ENCODE measurements at places on chromosomes 1 and 21.

- DNase-seq, result no peak
These were observed 46.9 kb upstream of the ADAM30 start for GRCh38 chr1:119943216-119943615.

GRCh38 chr1:198606020-198606438, 32.8 kb upstream of the PTPRC start:
- no peak for DNase-seq

DNA sequence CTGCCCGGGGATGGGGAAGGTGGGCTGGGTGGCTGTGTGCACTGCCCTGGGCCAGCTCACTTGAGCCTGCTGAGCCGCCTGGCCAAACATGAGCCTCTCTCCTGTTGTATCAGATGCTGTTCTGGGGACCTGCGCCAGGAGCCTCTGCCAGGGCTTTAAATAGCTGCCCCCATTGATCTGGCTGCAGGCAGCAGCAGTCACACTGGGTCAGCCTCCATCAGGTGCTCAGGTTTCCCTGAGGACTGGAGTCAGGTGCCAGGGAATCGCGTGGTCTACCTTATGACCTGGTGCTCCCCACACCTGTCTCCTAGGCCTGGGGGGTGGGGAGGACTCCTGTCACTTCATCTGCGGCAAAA, 700 bp upstream of the CCDC28B start:
- DNase-seq, result no peak

- no peak for DNase-seq
These were observed 11.1 kb upstream of the RASSF5 start for GRCh38 chr1:206496131-206496793.

GRCh38 chr1:244732851-244733450, 80.0 kb downstream of the DESI2 start:
- DNase-seq, result no peak

DNA sequence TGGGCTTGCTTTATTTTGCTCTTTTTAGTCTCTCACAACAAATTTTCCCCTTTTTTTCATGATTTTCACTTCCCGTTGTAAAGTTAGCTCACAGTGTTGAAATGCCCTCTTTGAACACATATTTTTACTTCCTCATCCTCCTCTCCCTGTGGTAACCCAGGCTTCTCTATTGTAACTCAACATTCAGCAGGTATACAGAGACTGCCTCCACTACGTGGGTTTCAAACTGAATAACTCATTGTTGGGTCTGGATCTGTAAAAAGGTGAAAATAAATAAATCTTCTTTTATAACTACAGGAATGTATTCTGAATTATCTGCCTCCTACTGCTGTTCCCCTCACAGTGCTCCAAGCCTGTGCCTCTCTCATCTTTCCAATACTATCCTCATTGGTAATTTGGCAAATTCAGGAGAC, 166.4 kb downstream of the RUNX1 start:
- peak; percentile 42 for DNase-seq

- DNase-seq, result no peak
These were observed 171.9 kb downstream of the IGSF21 start for GRCh38 chr1:18279351-18280074.

- no peak for DNase-seq
These were observed 16.9 kb downstream of the CD160 start for GRCh38 chr1:145736191-145736590.

GRCh38 chr1:6183520-6183989, 3.4 kb upstream of the CHD5 start:
- no peak for DNase-seq

DNA sequence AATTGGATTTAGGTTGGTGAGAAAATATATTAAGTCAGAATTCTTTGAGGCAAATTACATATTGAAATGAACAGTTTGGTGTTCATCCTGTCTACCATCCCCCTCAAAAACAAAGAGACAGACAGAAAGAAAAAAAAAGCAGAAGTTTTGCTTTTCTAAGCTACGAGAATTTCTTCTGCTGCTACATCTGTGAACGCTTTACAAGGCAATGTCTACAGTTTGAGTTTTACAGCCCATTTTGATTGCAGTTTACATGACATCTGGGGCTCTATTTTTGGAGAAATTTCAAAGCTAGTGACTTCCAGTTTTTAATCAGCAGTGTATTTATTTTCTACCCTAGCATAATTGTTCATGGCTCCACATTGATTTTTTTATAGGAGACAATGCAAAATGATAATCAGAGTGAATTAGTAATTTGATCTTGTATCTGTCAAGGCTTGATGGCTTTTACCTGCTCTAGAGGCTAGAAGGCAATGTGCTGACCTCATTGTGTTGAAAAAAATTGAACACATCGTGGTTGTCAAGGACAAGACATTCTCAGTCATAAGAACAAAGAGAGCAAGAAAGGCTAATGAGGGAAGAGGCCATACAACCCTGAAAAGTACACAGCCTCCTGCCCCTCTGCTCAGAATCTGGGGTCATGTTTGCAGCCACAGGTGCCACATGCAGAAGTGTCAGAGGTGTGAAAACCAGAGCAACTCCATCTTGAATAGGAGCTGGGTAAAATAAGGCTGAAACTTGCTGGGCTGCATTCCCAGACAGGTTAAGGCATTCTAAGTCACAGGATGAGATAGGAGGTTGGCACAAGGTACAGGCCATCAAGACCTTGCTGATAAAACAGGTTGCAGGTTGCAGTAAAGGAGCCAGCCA, 201.0 kb upstream of the CAMK1G start:
- no peak for DNase-seq

DNA sequence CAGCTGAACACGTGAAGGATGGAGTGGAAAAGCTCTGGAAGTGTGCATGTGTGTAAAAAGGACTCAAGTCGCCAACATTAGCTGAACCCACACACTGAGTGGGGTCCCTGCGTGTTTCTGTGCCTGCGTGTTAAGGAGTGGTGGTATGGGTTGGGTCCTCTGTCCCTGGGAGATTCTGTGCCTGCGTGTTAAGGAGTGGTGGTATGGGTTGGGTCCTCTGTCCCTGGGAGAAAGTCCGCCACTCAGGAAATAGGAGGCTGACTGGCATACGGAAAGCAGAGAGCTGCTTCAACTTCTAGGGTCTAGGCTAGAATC, 7.0 kb upstream of the SOX13 start:
- DNase-seq, result no peak

DNA sequence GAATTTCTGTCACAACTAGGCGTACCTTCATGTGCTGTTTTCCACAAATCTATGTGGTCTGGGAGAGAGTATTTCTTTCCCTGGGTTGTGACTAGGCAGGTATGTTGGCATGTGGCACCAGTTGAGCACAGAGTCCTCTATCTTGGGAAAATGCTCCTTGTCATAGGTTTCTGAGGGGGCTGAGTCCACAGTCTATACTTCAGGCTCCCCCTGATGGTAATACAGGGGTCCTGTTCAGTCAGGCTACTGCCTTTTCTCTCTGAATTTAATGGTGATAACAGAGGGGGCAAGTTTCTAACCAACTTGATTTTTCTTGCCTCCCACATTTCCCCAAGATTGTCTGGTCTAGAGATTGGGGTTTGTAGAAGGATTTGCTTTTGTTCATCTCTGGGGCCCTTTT, 35.8 kb downstream of the VANGL1 start:
- DNase-seq, result no peak

- no peak for DNase-seq
These were observed 93.5 kb downstream of the WDR4 start for GRCh38 chr21:42785666-42786427.

- DNase-seq, result no peak
These were observed 48.0 kb downstream of the NR5A2 start for GRCh38 chr1:200075522-200075921.

DNA sequence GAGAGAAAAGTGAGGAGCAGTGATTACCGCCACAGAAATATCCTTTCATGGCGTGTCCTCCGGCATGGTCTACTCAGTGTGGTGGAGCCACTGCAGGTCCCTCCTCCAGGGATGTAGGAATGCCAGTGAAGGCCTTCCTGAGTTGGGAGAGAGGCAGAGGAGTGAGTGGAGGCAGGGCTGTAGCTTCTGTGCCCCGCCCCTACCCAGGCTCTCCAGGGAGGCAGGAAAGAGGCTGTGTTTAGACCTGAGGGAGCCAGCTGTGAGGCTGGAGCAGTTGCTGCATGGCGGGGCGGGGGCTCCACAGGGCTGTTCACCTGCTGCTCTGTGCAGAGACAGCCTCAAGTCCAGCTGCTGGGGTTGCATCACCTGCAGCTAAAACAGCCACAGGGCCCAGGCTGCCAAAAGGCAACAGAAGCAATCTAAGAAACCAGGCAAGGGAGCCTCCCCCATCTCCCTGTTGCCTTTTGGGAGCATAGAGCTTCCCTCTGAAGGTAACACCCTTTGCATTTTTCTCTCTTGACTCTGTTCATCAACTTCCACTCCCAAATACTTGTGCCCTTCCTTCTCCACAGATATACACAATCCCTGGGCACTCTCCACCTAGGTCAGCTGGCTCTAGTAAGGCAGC, 801 bp upstream of the ANXA9 start:
- no peak for DNase-seq

- DNase-seq, result no peak
These were observed 73.3 kb downstream of the LEPR start for GRCh38 chr1:65493802-65494201.

GRCh38 chr1:21246905-21247642, 43.2 kb downstream of the ECE1 start:
- no peak for DNase-seq

GRCh38 chr1:50023292-50024159, at the start of gene AGBL4:
AGBL4 (minus strand) TSS chr1:50023954.
- DNase-seq, result peak; percentile 38

DNA sequence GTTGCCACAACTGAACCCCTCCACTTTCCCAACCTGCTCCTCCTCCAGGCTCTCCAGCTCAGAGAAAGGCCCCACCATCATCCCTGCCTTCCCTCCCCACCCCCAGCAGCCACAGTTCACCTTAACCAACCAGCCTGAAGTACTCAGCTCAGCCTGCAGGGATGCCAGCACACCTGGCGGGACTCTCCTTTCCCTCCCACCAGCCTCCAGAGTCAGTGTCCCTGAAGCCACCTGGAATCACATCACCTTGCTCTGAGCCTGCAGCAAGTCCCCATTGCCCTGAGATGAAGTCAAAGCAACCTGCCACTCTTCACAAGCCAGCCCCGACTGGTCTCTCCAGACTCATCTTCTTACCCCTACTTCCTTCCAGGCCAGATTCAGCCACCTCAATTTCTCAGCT, 26.2 kb upstream of the ZC3H12A start:
- DNase-seq, result no peak

- DNase-seq, result no peak
These were observed 270.9 kb downstream of the TNR start for GRCh38 chr1:175472464-175472863.

GRCh38 chr1:45007311-45007710, 3.8 kb downstream of the HECTD3 start:
- no peak for DNase-seq

DNA sequence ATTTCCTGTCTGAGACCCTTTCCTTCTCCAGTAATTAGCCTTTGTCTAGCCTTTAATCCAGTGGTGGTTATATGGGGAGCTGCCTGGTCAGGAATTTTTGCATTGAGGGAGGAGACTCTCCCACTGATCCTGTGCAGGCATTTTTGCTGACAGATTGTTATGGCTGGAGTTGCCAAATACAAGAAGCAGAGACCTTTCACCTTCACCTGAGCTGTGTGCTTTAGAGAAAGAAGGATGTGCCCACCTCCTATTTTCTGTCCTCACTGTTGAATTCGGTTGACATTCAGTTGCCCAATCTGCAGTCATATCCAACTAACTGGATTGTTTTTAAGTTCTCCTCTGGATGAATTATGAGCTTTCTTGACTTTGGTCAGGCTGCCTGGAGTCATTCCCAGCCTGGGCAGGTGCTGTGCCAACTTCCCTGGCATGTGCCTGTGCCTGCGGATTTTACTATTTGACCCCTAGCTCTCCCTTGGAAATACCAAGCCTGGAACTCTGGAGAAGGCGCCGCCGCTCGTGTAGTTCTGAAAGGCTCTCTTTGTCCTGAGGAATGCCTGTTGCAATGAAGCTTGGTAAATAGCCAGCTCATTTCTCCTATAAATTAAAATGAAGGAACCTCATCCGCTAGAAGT, 143.9 kb downstream of the NOS1AP start:
- DNase-seq, result no peak

GRCh38 chr1:209094384-209094783, 489.1 kb upstream of the CAMK1G start:
- DNase-seq, result no peak

- DNase-seq, result no peak
These were observed 119.4 kb downstream of the SIPA1L2 start for GRCh38 chr1:232510367-232511110.

GRCh38 chr1:17579951-17580939, 40.7 kb downstream of the ARHGEF10L start:
- DNase-seq, result no peak

DNA sequence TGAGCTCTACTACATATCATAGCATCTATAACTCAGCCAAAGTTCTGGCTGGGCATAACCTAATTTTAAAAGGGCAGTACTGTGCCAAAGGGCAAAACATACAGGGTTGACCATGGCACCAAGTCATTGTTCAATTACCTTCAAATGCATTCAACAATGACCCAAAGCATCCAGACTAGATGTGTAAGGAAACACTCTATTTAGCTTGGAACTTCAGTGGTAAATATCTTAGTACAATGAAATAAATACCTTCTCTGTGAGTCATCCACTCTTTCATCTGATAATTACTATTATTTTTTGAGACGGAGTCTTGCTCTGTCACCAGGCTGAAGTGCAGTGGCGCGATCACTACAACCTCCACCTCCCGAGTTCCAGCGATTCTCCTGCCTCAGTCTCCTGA, 70.0 kb downstream of the NVL start:
- no peak for DNase-seq

DNA sequence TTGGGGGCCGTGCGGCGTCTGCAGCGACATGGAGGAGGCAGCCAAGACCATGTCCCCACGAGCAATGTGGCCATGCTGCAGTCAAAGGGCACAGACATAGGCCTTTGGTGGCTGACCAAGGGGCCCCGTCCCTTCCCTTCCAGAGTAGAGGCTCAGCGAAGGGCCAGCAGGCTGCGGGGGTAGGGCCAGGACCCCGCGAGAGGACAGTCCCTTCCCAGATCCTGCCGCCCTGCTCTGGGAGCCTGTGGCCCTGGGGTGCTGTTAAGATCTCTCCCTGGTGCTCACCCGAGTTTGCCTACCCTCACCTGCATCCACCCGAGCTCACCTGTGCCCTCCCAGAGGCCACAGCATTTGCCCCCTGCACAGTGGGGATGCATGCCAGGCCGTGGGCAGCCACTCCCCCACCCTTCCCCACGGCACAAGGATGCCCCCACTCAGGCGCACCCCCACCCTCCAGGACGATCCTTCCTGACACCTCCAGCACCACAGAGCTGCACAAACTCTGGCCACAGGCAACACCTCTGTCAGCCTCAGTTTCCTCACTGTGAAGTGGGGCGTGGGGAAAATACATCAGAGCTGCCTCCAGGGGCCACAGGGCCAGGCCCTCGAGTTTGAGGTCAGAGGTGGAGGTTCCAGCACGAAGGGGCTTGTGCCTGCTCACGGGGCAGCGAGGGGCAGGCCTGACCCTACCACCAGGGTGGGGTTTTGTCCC, 15.5 kb downstream of the ITGB2 start:
- no peak for DNase-seq
